ENCODE measurements at places on chromosomes 5 and 9. TPM values are rescaled to one million over a fixed set of nuclear protein-coding genes. Genes with fewer than 3 reads are reported as not detected.

DNA sequence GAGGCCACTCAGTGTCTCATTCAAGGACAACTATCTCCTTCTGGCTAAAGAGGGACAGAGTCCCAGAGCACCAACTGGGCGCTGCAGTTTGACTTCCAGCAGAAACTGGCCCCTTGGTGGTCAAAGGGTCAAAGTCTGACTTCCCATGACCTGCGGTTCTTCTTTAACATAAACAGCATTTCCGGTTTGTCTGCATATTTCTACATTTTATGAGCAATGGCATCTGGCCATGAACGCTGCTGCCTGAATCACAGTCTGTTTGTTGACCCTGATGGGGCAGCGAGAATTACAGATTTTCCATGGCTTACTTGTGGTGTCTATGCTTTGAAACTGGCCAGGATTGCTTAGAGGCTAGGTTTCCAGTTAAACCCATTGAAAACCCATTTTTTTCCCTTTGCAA, 1.3 kb downstream of the TNFSF15 start:
- no peaks in the 10 kb centered on the region for H3K36me3 ChIP-seq
- peaks cover 30% of the 10 kb centered on the region for H3K4me1 ChIP-seq
- H3K4me3 ChIP-seq = no peak overlapping the region

GRCh38 chr5:36660397-36661049, 54.1 kb downstream of the SLC1A3 start:
- no peaks in the 10 kb centered on the region for H3K27me3 ChIP-seq
- H3K4me1 ChIP-seq = peaks cover 21% of the 10 kb centered on the region
- H3K4me3 ChIP-seq = no peak overlapping the region
- H3K36me3 ChIP-seq = no peaks in the 10 kb centered on the region
- no peak overlapping the region for H3K27ac ChIP-seq
- peak; percentile 64 for DNase-seq

DNA sequence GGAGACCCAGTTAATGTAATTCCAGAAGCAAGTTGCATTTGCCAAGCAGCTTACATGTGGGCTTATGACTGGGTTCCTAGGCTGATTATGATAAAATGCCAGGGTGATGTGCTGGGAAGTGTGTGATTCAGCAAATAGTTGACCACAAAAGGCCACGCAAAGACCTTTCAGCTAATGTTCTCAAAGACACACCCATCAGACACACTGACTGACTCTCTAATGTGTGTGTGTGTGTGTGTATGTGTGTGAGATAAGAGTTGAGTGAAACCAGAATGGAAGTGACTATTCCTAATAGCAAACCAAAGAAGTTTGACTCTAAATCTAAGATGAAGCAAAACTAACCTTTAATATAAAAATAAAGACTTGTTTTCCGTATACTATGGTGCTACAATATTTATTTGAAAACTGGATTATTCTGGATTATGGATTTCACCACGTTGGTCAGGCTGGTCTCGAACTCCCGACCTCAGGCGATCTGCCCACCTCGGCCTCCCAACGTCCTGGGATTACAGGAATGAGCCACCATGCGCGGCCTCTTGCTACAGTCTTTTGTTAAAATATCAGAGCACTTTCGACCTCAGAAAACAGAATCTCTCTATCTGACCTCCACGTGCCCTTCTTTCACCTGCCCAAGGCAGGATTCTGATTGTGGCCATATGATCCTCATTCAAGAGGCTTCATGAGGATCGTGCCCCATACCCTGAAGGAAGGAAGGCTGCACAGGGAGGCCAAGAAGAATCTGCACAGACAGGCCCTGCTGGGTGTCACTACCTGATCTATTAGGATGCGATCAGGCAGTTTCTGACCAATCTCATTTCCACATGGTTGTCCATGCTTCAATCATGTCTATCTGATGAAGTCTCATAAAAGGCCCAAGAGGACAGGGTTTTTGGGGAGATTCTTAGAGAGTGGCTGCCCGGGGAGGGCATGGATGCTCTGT, 75.6 kb downstream of the USP20 start:
- no peaks in the 10 kb centered on the region for H3K27me3 ChIP-seq
- H3K4me1 ChIP-seq = no peaks in the 10 kb centered on the region
- no peak for DNase-seq
- H3K4me3 ChIP-seq = no peak overlapping the region
- H3K36me3 ChIP-seq = peaks cover 5% of the 10 kb centered on the region

DNA sequence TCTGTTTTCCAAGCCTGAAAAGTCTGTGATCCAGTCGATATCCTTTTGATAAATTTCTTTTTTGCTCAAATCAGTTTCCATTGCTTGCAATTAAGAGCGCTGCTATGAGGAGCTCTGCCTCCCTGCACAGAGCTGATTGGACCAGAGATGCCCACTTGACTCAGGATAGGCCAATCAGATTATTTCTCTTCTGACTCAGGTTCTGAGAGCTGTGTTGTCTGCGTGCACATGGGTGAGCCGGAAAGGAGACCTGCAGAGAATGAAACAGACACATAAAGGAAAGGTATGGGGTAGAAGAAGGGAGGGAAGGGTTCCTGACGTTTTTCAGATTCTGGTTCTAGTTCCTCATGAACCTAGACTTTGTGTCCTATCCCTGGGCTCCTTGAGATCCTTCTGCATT, 15.8 kb upstream of the FABP6 start:
- no peak overlapping the region for H3K27ac ChIP-seq
- no peaks in the 10 kb centered on the region for H3K4me1 ChIP-seq
- H3K27me3 ChIP-seq = no peaks in the 10 kb centered on the region
- no peak overlapping the region for H3K4me3 ChIP-seq
- DNase-seq = no peak

Gene KIF24
- 3.0 TPM for total RNA-seq
